ENCODE measurements at places on chromosomes 2 and 18. TPM values are rescaled to one million over a fixed set of nuclear protein-coding genes. Genes with fewer than 3 reads are reported as not detected.
A peak's percentile ranks its signal among the peaks of the same experiment; 100 is the strongest.

DNA sequence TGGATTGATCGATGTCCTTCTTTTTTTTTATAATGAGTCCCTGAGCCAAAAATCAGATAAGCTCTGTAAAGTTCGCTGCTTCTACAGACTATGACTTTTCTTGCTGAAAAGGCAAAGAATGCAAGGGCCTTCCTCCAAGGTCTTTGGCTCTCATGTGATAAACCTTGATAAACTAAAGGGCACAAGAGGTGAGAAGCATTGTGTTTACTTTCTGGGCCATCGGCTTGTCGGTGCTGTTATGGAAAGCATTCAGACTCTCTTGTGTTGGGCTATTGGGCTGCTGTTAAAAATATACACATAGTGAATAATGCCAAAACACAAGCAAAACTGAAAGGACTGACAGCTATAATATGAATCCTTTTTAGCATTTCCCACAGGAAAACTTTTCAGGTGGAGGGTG, 472.4 kb upstream of the SPHKAP start:
- no peak for DNase-seq

Gene REG3G
- total RNA-seq, result not detected

GRCh38 chr2:201909961-201910361, 103.6 kb downstream of the CDK15 start:
- DNase-seq, result no peak

GRCh38 chr2:23904215-23904614, 22.7 kb downstream of the ATAD2B start:
- DNase-seq, result no peak

Gene COL3A1
- total RNA-seq, result 188 TPM

GRCh38 chr2:233414777-233415570, 60.7 kb downstream of the DGKD start:
- DNase-seq, result no peak

Gene LRP2
- total RNA-seq, result 36.6 TPM

- DNase-seq, result peak; percentile 73
Observed at GRCh38 chr2:69565431-69565839, 78.1 kb downstream of the AAK1 start.

DNA sequence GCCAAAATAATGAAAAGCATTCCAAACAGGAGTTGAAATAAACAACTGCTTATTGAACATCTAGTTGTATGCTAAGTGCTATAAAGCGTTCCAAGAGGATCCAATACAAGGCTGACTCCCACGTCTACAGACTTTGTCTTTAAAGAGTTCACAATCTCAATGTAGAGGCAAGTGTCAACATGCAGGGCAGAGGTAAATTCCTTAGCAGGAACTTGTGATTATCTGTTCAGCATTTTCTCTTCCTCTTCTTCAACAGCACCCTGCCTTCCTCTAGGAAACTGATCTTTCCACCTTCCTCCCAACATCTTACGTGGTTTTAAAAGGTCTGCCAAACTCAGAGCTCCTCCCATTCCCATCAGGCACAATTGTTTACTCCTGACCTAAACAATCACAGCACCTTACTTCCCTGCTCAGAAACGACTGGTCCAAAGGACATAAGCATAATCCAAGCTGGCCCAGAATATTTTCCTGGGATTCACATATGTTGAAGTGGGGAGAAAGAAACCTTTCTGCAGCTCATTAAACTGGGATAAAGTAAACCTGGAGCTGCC, 83.9 kb downstream of the ITSN2 start:
- no peak for DNase-seq

DNA sequence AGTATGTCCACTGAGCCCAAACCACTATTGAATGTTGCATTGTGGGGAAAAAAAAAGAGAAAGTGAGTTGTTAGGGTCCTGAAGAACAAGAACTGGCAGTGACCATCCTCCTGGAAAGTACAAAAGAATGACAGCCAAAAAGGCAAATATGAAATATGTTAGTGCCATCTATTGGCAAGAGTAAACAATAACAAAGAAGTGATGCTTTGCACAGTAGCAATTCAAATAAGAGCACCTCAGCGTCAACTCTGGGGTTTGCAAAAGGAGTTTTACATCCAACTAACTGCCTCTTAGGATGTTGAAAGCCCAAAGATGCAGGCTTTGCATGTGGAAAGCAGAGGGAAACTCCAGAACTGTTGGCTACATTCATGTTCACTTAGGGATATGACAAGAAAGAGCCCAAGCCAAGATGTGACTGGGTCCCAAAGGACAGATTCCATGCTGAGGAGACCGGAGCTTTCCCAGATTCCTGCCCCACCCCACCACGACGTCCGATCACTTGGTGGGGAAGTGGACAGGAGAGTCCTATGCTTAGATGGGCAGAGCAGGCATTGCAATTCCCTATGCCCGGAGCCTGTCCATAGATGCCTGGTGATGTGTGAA, 15.6 kb downstream of the TRABD2A start:
- DNase-seq, result no peak

DNA sequence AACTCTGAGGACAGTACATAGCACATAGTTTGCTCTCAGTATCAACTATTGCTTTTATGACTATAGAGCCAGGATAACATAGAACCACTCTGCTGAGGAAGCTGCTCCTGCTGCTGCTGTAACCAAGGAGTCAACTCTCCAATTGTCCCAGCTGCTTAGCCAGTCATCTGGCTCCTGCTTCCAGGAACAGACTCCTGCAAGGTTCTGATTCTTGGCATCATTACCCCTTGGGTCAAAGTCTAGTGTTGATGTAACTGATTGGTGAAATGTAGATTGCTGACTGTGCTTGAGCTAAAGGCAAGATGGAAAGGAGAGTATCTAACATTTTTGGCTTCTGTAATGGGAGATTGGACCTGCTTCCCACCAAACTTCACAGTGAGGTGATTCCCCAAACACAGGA, 261.9 kb upstream of the FSHR start:
- DNase-seq, result no peak

- DNase-seq, result peak; percentile 88
Observed at GRCh38 chr2:207166349-207167098, 776 bp upstream of the KLF7 start.
